Stimulated activated CD8-positive, alpha-beta memory T cell treated with anti-CD3 and anti-CD28 coated beads, Interleukin-4, amount 100 ng/mL, for 1 hour (primary cell): ENCODE measurements at places on chromosomes 3 and 15.

- no peak for DNase-seq
Observed at GRCh38 chr3:127490271-127491023, 100.1 kb downstream of the TPRA1 start.

- no peak for DNase-seq
Observed at GRCh38 chr3:161851941-161852566, 355.4 kb downstream of the OTOL1 start.

GRCh38 chr3:29057326-29057725 is 223.5 kb upstream of the RBMS3 start:
- DNase-seq: no peak

DNA sequence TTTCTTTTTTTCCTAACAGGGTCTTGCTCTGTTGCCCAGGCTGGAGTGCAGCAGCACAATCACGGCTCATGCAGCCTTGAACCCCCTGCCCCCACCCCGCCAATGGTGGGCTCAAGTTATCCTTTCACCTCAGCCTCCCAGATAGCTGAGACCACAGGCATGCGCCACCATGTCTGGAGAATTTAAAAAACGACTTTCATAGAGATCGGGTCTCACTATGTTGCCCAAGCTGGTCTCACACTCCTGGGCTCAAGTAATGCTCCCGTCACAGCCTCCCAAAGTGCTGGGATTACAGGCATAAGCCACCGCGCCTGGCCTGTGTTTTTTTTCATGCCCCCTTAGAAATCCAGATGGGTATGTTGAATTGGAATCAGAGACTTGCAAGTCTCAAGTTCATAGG is 40.3 kb downstream of the ERICH6 start:
- DNase-seq: no peak

- no peak for DNase-seq
Observed at GRCh38 chr3:46143951-46144473, 64.1 kb downstream of the CCR1 start.
